ENCODE measurements at places on chromosomes 6 and 20.
A peak's percentile ranks its signal among the peaks of the same experiment; 100 is the strongest.

GRCh38 chr6:122869437-122870024 lies 80.5 kb downstream of the SMPDL3A start:
- peak; percentile 31 for DNase-seq

DNA sequence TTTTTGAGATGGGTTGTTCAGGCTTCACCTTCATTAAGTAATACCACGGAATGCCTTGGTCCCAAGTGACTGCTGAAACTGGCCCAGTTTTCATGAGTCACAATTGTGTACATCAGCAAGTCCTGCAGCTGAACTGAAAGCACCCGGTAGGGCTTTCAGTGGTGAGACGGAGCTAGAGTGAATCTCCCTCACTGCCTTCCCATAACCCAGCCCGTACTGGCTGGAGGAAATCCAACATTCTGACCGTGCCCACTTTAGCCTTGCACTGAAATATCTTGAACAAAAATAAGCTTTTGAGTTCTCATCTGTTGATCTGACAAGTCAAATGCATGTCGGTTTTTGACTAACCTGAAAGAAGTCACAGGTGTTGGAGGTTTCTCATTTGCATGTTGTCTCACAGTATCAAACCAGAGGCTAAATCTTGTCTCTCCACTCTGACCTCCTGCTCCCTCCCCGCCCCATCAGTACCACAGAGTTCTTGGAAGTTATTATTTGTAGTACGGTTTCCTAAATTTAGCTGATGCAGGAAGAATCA lies 35.9 kb downstream of the DUSP22 start:
- peak; percentile 94 for DNase-seq

GRCh38 chr6:112695001-112695400 lies 347.9 kb downstream of the RFPL4B start:
- no peak for DNase-seq

- DNase-seq = no peak
Measured at GRCh38 chr20:3222635-3223600, 13.6 kb downstream of the ITPA start.

DNA sequence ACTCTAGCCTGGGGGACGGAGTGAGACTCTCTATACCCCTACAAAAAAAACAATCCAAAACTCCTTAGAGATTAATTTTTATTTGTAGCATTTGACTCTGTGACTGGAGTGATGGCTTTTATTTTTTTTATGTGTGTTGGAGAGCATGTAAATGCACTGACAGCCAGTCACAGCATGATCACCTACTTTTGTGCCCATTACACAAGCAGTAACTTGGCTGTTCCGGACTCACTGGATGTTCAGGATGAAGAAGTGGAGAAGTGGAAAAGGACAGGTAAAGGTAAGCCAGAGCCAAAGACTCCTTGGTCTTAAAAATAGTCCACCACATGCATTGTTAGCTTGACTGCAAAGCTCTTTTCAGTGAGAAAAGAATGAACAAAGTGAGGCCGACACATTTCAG lies 222.6 kb downstream of the FOXC1 start:
- DNase-seq = no peak

- peak; percentile 80 for DNase-seq
Measured at GRCh38 chr6:125170376-125170775, 16.8 kb downstream of the TPD52L1 start.

GRCh38 chr20:17615645-17616479 lies 46.0 kb downstream of the DSTN start:
- DNase-seq = no peak

DNA sequence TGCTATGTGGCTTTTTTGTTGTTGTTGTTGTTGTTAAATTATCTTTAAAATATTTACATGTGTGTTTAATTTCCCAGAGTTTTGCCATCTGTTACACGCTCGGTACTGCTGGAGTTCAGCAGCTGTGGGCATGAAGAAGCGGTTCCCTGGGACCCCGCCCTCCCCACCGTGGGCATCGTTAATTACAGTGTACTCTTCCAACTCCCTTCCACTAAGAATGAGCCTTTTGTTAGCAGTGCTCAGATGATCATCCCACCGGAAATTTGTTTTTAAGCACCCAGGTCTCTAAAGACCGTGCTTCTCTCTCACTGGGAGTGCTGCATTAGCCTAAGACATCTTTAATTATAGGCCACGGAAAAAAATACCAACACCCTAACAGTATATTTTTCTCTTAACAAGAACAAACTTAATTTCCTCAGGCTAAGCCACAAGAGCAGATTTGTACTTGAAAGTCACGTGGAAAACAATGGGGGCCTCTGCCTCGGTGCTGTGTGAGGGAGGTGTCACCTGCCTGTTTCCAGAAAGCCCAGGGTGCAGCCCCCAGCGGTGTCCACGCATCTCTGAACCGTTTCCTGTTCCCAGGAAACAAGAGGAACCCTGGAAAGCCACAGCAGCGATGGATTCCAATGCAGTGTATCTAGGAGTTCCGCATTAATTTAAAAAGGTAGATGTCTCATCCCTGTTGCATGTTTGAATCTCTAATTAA lies 113.3 kb upstream of the FRMD1 start:
- DNase-seq = no peak

GRCh38 chr6:114272582-114272981 lies 70.2 kb downstream of the HS3ST5 start:
- DNase-seq = no peak

DNA sequence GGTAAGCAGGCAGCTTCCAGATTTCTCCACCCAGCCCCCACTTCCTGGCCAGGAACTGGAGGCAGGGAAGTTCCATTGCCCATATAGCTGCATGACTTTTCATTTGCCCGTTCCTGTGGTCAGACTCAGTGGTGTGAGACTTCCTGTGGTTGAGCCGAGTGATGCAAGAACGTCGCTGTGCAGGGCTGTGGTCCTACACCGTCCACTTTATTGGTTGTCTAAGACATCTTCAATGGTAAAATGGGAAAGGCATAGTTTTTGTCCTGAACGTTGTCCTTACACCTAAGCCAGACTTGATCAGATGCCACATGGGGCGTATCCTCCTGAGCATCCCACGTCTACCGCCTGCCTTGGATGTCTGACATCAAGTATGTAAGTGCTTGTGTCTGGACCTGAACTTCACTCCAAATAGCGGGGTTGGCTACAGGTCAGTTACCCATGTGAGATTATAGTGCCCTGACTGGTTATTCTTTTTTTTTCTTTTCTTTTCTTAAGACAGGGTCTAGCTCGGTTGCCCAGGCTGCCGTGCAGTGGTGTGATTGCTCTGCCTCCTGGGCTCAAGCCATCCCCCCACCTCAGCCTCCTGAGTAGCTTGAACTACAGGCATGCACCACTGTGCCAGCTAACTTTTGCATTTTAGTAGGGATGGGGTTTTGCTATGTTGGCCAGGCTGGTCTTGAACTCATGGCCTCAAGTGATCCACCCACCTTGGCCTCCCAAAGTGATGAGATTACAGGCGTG lies 25.9 kb upstream of the GTSF1L start:
- DNase-seq = peak; percentile 88

DNA sequence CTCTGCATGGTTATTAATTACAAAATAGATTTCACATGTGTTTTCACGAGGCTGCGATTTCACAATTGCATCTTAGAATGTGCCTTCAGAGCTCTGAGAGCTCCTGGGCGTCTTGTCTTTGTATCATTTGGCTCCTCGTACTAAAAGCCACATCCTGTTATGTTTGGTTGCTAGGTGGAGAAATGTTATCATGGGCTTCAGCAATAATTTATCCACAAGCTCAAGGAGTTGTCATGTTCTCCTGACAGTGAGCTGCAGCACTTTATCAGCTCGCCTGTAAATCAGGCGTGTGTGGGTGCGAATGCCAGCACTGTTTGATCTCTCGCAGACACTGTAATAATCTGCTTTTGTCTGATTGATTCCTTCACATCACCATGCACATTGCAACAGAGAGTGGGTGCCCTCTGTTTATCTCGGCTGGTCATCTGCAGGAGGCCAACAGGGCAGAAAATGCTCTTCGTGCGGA lies 218.6 kb upstream of the ZFP64 start:
- peak; percentile 95 for DNase-seq

DNA sequence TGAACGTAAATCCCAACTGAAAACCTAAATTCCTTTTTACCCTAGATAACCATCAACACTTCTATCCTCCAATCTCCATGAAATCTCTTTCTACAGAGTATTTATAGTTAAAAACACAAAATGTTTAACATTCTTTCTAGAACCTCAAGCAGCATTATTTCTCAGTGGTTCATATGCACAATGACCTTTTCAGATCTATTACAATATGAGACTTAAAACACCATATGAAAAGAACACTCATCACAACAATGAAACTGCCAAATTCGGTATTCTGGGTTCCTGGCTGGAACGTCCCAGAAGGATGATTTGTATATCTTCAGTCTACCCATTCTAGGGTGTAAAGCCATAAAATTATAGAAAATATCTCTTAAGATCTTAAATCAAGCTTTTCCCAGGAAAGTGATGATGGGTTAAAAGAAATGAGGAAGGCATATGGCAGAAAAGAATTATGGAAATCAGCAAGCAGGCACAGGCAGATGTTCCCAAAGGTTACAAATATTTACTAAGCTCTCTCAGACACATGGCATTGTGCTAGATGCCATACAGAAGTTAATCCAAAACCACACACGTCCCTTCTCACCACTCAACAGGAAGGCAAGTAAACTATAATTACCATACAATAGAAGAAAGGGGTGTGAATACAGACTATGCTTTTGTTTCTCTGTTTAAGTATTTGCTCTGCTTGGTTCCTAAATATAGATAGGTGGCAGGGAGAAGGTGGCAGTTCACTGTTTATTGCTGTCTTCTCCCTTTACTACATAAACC lies 118.0 kb downstream of the CHD6 start:
- DNase-seq = peak; percentile 85

DNA sequence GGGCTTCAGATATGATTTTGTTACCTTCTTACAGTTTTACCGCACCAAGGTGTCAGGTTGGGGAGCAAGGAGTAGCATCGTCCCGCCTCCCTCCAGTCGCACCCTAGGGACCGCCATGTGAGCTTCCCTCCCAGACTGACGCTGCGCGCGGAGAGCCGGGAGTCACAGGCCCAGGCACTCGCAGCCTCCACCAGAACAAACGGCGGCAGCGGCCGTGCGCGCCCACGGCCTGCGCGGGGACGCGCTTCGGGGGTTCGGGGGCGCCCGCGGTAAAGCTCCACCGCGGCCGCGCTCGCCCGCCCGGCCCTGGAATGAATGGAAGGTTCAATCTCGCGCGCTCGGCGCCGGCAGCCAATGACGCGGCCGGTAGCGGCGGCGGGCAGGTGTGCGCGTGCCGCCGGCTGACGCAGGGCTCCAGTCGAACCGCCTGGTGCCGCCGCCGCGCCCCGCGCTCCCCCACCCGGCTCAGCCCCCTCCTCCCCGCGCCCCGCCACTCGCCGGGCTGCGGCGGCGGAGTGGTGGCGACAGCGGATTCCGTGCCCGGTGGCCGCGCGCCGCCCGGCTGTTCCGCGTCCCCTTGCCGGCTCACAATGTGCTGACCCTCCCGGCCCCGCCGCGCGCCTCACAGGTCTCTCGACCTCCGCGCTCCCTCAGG lies 16.5 kb upstream of the LIN28B start:
- no peak for DNase-seq

DNA sequence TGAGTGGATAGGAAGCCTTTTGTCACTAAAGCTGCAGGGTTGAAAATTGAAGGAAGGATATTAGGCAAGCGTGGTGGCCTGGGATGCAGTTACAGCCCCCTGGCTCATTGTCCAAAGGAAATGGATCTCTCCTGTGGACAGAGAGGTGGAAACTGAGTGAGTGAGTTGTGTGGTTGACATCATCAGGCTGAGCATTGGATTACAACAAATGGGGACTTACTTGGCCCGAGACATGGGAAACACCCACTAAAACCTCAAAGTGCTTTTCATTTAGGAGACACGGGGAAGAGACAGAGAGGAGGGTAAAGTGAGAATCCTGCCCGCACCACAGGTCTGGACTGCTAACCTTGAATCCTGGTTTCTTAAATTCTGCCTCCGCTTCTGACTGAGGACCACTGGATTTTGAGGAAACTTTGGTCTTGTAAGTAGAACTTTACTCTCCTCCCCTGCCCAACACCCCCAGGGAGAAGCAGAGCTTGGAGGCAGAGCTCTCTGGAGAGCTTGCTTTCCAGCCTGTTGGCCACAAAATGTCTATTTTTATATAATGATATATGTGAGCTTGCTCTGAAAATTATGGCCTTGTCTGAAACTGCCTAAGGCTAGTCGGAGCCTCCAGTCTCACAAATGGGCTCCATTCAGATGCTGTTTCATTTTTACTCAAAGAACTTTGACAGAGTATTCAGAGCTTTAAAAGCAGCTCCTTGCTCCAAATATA lies at the start of gene PKIG:
Gene PKIG, plus strand, starts transcription at position 269 of the 715 bp plus-strand sequence. CDS start 31,978 bp downstream, outside the sequence.
- peak; percentile 89 for DNase-seq

GRCh38 chr6:130385064-130385695 lies 19.4 kb downstream of the TMEM200A start:
- DNase-seq = peak; percentile 79

- DNase-seq = no peak
Measured at GRCh38 chr6:9841886-9842725, 572.8 kb downstream of the TFAP2A start.

- DNase-seq = no peak
Measured at GRCh38 chr6:3239110-3239830, 11.8 kb upstream of the TUBB2B start.
